ENCODE measurements at places on chromosomes 16 and 17.

DNA sequence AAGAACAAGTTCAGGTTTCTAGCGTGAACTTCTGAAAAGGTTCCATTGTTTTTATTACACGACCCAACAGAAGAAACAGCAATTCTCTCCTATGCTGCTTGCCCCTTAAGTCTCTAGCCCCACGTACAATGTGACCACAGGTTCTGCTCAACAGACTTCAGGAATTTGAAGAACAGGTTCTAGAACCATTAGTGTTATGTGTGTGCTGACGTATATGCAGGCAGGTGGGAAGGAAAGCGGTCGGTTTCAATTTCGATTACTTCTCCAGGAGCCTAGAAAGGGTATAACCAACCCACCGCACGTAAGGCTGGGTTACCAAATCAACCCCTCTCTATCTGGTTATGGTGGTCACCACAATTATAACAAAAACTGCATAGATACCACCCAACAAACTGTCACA is 39.4 kb downstream of the XPO6 start:
- no peak for DNase-seq

GRCh38 chr17:41013606-41014005 is 4.7 kb upstream of the KRTAP3-1 start:
- peak; percentile 63 for DNase-seq

DNA sequence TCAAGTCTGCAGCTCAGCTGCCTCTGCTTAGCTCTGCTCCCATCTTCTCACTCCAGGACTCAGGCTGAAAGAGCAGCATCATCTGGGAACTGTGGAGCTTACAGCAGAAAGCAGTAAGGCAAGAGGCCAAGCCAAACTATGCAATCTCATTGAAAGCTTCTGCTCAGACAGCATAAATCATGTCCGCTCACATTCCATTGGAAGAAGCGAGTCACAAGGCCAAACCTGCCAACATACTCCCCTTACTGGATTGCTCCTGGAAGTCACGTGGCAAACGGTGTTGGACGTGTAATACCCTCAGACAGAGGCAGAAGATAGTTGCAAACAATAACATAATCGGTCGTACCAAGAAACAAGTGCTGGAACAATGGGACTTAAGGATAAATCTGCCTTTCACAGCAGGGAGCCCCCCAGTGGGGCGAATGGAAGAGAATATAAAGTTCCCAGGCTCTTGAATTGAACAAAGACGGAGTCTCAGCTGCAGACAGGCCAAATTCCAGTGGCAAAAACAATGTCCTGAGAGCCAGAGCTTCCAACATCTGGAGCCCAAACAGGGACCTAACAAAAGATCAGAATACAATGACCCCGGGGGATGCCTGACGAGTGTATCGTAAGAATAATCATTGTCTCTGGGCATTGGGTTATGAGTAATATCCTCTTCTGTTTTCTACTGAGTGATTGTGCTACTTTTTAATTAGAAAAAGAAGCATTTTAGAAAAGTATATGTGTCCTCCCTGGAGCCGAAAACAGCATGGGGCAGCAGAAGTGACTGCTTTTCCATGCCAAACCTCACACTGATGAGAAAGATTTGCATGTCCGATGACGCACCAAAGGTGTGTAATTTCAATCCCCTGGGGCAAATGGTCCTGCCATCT is 68.4 kb downstream of the CMC2 start:
- DNase-seq = no peak

DNA sequence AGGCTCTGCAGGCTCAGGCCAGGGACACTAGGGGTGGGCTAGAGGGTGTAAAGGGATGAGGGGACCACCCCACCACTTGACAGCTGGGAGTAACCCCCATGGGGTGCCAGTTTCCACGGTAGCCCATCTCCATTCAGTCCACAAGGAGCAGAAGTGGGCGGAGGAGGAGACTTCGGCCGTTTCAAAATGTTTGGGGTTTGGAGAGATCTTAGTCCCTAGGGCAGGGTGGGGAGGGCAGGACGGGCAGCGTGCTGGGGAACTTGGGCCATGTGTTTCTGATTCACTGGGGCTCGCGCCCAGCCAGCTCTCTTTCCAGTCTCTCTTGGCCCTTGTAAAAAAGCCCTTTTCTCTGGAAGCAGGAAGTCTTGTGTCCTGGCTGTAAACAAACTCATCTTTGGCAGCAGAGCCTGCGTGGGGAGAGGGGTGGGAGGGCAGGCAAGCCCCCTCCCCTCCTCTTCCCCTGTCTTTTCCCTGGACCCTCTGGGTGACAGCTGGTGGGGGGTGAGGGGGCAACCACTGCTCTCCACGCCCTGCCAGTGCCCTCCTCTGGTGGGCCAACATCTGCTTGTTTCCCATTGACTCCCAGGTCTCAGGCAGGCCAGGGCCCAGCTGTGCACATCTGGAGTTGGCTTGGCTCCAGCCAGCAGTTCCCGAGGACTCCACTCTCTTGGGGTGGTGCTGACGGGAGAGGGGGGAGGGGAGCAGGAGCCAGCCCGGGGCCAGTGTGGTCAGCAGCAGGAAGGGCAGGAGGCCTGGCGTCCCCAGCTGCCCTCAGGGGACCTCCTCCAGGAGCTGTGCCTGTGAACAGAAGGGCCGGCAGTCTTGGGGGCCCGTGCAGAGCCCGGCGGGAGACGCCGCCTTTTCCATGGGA is 8.1 kb downstream of the CYGB start:
- no peak for DNase-seq

DNA sequence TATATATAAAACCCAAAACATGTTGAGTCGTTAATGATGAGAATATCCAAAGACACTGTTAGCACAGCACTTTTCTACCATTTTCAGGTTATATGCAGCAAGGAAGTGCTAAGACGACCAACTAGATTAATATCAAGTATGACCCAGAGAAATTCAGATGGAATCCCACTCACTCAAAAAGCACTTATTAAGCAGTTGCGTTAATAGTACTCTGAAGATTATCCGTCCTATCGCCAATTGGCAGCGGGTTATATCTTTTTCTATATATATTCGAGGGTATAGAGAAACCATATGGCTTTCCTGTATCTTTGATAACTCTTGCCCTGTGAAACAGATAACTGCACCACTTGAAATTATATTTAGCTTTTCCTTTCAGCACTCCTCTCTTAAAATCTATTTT is 1.1 kb downstream of the CRLF3 start:
- DNase-seq = no peak
